Activated CD8-positive, alpha-beta memory T cell treated with anti-CD3 and anti-CD28 coated beads, Interleukin-2, amount 50 U/mL, for 48 hours (primary cell): ENCODE measurements at places on chromosomes 13 and 19.

- no peak for DNase-seq
Measured at GRCh38 chr19:2290441-2291184, 8.6 kb upstream of the PEAK3 start.

- peak; percentile 95 for DNase-seq
Measured at GRCh38 chr19:12777217-12778016, 2.1 kb upstream of the HOOK2 start.

GRCh38 chr19:52206481-52206880 is 16.6 kb downstream of the PPP2R1A start:
- DNase-seq = no peak

DNA sequence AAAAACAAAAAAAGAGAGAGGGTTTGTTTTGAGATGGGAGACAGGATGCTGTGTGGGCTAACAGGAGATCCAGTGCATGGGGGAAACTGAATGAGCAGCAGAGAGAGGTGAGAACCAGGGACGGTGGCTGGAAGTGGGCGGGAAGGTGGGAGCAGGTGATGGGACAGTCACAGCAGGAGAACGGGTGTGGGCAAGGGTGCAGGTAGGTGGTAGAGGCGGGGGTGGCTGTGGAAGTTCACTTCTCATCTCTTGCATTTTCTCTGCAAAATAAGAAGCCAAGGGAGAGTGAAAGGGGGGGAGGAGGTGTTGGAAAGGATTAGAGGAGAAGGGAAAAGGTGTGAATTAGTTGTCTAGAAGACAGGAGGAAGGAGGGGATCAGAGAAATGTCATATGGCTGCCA is 21.9 kb downstream of the FBXO17 start:
- DNase-seq = no peak

DNA sequence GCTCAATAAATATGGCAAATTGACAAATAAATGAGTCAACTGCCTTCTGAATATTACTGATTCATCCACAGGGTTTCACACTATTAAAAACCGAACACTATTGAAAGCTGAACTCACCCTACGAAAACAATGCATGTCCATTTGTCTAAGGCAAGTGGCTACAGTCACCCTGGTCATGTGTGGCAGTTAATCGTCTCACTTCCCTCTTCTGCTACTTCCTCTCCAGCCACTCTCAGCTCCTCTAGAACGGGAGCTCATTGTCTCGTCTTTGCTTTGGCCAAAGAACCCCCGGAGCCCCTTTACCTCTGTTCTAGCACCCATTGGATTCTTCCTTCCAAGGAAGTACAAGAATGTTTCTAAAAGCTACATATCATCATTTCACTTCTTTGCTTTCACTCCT is 74.4 kb upstream of the ZNF599 start:
- DNase-seq = no peak

DNA sequence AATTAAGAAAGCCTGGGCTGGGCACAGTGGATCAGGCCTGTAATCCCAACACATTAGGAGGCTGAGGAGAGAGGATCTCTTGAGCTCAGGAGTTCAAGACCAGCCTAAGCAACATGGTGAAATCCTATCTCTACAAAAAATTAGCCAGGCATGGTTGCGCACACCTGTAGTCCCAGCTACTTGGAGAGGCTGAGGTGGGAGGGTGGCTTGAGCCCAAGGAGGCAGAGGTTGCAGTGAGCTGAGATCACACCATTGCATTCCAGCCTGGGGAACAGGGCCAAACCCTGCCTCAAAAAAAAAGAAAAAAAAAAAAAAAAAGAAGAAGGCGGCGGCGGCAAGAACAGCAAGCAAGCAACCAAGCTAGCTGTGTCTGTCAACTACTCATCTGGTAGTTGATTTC is 26.7 kb downstream of the TSC22D1 start:
- no peak for DNase-seq

DNA sequence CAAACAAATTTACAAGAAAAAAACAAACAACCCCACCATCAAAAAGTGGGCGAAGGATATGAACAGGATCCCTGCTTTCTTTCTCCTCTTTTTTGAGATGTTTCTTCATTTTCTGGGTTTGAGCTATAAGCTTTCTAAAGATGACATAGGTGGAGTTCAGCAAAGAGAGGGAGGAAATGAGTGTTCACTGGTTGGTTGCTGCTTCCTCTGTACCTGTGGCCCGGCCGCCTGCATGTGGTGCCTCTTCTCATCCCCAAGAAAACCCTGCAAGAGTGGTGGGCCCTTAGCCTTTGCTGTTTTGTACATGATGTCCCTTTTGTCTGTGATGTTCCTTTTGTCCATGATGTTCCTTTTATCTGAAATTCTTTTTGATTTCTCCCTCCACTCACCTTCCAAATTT is 178.4 kb upstream of the SERP2 start:
- no peak for DNase-seq

- DNase-seq = no peak
Measured at GRCh38 chr19:3073159-3073563, 10.9 kb upstream of the TLE5 start.

- DNase-seq = no peak
Measured at GRCh38 chr13:46278474-46278873, 66.7 kb downstream of the LRRC63 start.

DNA sequence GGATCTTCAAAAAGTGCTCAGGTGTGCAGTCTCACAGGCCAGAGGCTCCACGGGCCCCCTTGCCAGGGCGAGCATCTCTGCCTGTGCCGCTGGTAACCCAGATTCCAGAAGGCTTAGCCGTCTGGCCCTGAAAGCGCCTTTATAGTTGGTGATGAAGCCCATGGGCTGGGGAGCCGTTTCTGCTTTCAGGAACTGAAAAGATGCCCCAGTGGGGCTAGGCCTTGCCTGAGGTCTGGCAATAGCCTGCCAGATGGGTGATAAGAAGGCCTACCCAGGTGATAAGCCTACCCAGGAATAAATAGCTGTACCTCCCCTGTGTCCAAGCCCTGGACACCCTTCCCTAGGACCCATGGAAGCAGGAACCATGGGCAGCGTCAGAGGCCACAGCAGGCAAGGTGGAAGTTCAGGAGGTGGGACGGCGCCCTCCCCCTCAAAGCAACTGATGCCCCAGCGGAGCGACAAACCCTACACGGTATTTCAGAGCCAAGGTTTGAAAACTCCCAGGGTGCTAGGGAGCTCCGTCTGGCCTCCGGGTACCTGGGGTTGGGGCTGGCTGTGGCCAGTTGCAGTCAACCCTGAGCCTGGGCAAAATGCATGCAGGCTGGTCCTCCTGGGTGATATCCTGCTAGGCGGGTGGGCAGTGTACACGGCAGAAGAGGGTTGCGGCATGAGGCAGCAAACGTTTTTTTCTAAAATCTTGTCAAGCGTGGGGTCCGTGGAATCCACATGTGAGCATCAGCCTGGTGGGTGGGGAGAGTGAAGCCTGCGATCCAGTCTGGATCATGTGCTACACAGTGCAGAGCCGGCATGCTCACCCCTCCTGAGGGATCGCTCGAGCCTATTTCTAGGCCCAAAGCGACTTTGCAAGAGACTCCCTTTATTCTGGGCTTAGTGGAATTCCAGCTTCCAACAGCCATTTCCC is 45.3 kb downstream of the ACTN4 start:
- no peak for DNase-seq

DNA sequence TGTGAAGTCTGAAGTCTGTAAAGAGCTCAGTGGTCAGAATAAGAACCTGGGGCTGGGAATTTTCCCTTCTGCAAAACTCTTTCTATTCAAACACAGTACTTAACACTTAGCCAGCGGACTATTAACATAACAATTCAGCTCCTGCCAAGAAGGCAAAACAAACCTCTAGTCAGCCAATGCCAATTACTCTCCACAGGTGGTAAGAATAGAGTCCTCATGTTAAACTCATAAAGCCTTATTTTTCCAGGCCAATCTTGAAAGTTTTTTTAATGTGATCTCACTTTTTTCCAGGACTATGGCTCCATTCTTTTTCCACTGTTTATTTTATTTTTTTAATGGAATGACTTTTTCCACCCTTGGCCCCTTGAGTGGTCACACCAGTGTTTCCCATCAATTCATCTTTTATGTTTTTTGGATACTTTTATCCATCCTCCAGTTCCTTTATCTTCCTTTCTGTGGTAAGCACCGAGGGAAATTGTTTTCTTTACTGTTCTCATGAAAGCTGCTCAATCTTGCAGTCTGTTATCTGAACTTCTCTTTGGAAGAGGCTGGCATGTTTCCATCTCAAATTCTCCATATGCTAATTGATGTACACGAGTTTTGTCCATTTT is 217.3 kb downstream of the LHFPL6 start:
- DNase-seq = no peak

GRCh38 chr13:77999746-78000145 is 81.1 kb upstream of the EDNRB start:
- DNase-seq = no peak

- DNase-seq = no peak
Measured at GRCh38 chr19:5953030-5953589, 24.8 kb downstream of the RANBP3 start.

- DNase-seq = no peak
Measured at GRCh38 chr19:20969498-20969897, 46.4 kb downstream of the ZNF85 start.

DNA sequence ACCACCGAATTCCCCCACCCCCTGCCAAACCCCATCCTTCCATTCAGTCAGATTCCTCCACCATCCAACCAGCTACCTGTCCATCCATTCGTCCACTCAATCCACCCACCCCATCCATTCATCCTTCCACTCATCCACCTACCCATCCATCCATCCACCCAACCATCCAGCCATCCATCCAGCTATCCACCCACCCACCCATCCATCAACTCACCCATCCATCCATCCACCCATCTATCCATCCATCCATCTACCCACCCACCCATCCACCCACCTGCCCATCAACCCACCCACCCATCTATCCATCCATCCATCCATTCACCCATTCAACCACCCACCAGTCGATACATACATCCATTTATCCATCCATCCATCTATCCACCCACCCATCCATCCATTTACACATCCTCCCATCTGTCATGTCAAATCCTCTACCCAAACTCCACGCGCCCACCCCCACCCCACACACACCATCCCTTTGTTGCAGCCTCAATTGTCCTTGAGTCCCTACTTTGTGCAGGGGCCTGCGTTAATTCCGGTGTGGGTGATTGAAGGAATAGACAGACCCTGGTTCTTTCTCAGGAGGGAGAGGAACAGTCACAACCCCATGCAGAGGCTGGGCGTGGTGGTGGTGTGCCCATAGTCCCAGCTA is 5.3 kb upstream of the SLC5A5 start:
- DNase-seq = no peak

DNA sequence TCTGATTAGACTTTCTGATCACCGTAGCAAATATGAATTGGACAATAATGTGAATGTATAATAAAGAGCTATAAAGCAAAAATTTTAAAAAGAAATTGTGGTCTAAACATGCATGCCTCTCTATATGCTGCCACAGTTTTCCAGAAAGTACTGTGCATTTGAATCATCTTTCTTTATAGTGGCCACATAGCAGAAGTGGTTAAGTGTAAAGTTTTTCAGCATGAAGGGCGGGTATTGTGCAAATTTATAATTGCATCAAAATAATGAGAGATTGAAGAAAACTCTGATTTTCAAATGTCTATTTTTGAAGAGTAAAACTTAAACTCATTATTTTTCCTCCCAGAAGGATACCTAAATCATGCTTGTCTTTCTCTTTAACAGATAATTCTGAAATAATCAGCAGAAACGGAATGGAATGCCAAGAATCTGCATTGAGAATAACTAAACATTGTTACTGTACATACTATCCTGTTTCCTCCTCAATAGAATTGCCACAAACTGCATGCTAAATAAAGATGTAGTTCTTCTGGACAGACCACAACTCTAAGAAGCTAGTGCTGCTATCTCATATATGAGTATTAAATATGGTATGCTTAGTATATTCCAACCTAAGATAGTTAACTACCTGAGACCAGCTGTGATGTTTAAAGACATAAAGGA is 42.9 kb upstream of the RAP2A start:
- DNase-seq = no peak

GRCh38 chr13:34224877-34225276 is 406.9 kb downstream of the RFC3 start:
- DNase-seq = no peak

GRCh38 chr13:113001241-113002140 is 32.5 kb downstream of the MCF2L start:
- no peak for DNase-seq

DNA sequence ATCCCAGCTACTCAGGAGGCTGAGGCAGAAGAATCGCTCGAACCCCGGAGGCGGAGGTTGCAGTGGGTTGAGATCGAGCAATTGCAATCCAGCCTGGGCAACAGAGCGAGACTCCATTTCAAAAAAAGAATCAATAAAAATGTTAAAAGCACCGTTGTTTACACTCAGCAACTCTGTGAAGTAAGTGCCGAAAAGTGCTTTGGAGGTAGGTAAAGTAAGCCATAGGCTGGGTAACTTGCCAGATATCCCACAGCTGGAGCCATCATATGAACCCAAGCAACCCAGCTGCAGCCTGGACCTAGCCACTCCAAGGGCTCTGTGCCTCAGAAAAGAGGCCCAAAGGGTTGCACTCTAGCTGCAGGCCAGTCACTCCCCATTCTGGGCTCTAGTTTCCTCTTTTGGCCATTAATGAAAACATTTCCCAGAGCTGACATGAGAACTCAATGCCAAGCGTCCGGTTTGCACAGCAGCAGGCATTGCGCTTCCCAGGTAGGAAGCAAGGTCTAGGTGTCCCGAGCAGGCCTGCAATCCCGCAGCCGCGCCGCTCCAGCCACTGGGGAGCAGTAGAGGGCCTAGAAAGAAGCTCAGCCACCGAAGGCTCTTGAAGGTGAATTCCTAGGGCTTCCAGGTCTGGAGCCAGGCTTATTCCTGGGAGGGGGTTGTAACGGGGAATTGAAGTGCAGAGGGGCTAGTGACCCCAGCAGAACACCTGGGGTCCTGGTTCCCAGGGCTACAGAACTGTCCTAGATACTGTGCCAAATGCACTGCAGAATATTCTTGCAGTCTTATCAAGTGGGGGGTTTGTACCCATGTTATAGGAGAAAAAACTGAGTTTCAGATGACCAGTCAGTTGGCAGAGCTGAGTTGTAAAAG is 4.1 kb upstream of the CD79A start:
- DNase-seq = no peak

DNA sequence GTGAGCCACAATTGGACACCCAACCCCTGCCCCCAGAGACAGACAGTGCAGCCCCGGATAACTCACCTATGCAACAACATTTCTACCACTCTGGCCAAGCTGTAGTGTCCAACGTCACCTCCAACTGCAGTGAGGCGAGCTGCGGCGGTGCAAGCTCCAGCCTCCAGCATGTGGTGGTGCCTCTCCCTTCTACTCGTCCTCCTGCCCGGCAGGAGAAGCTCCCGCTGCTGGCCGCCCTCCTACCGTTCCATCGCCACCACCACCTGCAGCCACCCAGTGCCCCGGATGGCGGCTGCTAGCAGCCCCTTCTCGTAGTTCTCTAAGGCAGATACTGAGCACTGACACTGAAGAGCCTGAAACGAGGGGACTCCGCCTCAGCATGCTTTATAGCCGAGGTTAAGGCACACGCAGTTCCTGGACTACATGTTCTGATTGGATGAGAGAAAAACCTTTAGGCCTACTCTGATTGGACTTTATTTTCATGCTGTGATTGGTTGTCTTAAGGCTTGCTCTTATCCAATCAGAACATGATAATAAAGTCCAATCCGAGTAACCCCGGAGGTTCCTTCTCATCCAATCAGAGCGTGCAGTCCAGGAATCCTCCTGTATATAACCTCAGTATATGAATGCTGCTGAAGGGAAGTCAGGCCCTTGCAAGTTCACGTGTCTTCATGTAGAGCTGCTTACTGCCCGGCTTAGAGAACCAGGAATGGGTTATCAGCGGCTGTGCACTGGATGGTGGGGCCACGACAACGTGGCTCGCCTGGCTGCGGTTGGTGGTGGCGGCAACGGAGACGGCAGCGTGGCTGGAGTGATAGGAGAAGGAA is 63.5 kb downstream of the TUBA3C start:
- DNase-seq = no peak
